ENCODE measurements at places on chromosomes 11 and 22.
A peak's percentile ranks its signal among the peaks of the same experiment; 100 is the strongest.

GRCh38 chr22:44670220-44670988 is 31.6 kb upstream of the PRR5 start:
- ATAC-seq = no peak

- ATAC-seq = no peak
These were observed 937.6 kb downstream of the BRD1 start for GRCh38 chr22:48889887-48890692.

DNA sequence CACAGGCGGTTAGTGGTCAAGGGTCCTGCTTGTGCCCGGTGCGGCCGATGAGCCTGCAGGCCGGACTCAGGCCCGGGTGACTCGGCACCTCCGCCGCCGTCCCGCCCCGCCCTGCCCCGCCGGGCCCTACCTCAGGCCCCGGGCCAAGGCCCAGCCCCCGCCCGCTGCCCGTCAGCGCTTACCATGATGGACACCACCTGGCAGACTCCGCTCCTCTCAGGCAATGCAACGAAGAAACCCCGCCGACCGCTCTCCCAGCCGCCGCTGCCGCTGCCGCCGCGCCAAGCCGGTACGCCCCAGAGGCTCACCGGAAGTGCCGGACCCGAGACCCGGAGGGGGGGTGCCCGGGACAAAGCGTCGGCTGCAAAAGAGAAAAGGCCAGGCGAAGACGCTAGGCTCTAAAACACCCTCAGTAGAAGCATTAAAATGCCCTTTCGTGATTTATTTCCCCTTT is at the start of gene UFD1:
UFD1 (minus strand) TSS at position 293 of the 454 bp plus-strand sequence; CDS start at position 185, 108 bp downstream.
- peak; percentile 81 for ATAC-seq

DNA sequence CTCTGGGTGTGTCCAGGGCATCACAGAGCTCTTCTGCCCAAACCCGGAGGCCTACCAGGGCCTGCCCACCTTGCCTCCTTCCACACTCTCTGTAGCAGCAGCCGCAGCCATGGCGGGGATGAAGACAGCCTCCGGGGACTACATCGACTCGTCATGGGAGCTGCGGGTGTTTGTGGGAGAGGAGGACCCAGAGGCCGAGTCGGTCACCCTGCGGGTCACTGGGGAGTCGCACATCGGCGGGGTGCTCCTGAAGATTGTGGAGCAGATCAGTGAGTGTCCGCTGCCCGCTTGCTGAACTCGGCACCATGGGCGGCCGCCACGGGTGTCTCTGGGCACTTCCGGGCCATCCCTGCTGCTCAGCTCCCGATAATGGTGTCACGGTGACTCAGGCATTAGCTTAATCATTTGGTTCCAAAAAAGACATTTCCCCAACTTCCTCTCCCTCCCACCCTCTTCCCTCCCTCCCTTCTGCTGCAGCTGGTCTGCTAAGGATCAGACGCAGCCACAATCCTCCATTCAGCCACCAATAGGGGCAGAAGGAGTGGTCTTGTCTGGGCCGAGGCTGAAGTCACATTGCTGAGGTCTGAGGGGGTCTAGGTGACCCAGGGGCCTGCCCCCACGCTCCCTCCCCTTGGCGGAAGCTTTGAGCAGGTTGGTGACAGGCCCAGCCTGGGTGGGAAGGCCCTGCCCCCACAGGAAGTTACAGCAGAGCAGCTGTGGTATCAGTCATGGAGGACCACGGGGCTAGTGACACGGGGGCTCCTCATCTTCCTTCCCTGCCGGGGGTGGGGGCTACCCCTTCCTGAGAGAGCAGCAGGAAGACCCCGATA is 950 bp downstream of the FERMT3 start:
- ATAC-seq = peak; percentile 86

GRCh38 chr11:75597636-75598035 is 35.6 kb downstream of the SERPINH1 start:
- no peak for ATAC-seq

DNA sequence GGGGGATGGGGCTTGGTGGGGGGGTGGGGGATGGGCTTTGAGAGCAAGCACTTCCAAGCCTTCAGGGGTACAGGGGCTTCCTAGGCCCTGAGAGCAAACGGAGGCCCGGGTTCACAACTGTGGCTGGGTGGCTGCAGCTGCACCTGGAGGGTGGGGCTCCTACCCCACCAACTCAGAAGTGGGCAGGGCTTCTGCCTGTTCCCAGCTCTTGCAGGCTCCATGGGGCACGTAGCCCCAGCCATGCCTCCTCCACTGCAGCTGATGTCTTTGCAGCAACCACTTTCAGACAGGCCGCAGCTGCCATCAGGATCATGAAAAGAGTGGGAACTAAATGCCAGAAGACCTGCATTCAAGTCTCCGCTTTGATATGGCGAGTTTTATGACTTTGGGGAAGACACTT is 464.3 kb downstream of the NELL1 start:
- ATAC-seq = no peak

DNA sequence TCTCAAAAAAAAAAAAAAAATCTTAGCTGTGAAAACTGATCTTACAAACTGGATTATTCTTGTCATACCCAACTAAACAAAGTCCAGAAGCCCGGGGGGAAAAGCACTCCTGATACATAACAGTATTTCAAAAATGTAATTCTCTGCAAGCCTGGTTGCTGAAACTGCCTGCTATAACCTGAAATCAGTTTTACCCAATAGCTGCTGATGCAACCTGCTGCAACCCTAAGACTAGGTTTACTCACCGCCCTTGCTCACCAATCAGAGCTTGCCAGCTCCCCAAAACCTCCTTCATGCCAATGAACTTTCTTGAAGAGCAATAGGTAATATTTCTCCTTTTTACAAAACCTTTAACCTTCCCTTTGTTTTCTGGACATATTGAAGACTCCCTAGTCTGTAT is 12.4 kb downstream of the FGF19 start:
- no peak for ATAC-seq

DNA sequence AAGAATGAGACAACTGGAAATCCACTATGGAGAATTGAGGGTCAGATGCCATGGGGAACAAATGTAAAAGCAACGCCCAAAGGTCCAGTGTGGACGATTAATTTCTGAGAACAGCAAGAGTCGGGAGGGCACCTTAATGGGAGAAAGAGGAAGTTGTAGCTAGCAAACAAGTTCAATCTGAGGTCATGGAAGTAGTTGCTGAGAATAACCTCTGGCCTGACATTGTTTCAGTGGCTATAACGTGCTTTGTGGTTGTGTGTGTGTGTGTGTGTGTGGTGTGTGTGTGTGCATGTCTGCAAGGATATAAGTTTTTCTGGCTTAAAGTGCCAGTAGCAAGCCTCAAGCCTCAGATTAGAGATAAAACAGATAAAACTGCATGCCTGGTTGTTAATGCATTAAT is 1630.1 kb upstream of the TENM4 start:
- no peak for ATAC-seq

DNA sequence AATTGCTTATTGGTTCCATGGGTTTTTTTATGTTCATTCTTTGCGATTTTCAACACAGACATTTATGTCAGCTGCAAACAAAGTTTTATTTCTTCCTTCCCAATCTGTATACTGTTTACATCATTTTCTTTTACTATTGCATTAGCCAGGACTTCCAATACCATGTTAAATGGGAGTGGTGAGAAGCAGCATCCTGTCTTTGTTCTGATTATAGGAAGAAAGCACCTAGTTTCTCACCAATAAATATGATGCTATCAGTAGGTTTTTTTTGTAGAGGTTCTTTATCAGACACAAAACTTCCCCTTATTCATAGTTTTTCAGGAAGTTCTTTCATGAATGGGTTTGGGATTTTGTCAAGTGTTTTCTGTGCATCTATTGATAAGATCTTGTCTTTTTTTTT is 28.0 kb upstream of the OR8B8 start:
- ATAC-seq = no peak

- ATAC-seq = no peak
These were observed 2.4 kb upstream of the ARSA start for GRCh38 chr22:50630376-50630775.

DNA sequence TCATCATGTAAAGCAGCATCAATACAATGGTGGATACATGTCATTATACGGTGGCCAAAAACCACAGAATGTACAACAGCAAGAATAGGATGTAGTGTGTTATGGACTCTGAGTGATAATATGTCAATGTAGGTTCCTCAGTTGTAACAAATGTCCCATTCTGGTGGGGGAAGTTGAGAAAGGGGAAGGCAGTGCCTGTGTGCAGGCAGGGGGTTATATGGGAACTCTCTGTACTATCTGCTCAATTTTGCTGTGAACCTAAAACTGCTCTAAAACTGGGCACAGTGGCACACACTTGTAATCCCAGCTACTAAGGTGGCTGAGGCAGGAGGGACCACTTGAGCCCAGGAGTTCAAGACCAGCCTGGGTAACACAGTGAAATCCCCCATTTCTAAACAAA is 5.9 kb downstream of the CHKA start:
- no peak for ATAC-seq

DNA sequence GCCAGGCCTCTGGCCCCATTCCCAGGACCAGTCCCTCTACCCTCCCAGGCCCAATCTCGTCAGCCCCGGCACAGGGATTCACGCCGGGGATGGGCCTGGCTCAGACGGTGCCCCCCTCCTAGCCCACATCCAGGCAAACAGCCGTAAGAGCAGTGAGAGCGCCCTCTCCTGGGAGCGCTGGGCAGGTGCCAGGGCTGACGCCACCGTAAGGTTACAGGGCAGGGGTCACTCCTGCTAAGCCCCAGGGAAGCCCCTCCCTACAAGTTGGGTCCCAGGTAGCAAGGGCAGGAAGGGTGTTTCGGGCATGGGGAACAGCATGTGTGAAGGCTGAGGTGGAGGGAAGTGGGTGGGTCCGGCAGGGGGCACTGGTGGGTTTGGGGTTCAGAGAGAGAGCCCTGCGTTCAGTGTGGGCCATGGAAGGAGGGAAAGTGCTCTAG is 19.2 kb upstream of the PPARA start:
- ATAC-seq = no peak

DNA sequence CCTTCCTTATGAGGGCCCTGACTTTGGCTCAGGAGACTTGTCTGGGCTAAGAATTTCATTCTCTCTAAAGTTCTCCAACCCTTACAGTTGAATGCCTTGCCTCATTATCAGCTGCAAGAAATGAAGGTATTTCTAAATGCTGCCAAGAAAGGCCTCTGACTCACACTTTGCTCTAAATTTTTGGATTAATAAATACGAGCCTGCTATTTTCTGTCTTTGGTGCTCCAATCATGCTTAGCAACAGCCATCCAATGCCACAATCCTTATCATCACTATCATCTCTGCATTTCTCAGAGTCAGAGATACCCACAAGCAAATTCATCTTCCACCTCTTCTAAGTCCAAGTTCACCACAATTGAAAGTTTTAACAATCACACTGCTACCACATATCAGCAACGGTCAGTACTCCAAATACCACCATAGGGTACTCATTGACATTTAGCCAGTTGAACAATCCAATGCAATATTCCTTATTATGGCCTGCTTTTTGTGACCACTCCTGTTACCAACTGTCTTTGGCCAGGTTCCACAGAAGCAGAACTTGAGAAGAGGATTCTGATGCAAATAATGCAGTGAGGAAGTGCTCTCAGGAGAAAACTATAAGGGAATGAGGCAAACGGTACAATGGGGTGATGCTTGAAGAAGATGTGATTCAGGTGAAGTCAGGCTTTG is 5.7 kb downstream of the PATE2 start:
- no peak for ATAC-seq

DNA sequence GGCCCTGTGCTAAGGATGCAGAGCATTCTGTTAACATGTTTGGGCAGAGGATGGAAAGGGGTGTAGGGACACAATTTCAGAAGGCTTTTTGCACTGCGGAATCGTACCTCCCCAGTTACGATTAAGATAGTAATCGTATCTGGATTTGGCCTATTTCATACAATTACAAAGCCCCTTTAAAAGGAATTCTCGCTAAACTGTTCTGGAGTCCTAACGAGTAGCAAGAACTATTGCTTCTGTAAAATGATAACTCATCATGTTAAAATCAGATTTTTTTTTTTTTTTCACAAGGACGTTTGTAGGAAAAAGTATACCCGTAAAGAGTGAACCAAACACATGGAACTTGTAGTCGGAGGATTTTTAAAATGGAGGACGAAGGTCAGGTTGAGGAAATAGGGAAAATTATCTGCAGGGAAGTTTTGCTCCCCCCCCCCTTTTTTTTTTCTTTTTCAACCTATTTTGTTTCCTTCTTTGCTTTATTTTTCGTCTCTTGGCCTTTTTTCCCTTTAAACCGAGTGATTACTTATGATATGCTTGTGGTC is 934 bp downstream of the HSD17B12 start:
- no peak for ATAC-seq

DNA sequence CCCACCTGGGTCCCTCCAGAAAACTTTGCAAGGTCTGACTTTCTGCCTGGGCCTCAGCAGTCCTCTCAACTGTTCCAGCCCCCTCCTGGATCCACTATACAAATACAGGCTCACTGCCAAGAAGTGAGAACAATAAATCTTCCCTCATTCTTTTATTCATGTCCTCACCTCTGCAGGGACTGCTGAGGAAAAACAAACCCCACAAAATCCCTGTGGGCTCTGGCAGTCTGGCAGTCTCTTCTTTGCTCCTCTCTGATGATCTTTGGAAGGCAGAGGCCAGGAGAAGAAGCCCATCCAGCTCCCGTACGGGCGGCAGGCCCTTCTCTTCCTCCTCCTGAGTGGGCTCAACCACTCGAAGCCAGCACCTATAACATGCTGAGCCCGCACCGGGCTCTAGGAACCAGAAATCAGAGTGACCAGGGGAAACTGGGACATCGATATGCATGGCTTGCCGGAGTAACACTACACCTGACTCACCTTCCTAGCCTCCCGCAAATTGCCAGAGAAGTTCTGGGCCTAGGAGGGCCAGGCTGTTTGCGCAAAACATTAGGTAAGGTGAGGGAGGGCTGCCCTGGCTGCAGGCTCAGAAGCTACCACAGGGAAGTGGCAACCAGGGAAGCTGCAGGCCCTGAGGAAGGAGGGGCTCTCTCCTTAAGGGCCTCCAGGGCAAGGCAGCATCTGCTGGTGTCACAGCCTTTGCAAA is 24.2 kb downstream of the TMPRSS5 start:
- no peak for ATAC-seq

DNA sequence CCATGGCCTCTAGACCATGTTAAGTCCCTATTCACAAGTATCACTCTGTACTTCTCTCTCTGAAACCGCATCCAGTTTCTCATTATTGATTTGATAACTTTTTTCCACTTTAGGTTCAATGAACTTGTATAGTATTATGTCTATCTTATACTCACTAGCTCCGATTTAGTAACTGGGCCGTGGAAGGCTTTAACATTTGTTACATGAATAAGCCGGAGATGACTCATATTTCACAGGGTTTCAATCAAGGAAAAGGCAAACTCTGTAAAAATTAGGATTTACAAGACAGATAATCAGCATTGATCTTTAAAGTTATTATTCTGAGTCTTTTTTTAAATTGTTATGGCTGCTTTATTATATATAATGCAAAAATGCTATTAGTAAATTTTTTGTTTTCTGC is 662.2 kb upstream of the CNTN5 start:
- ATAC-seq = no peak

DNA sequence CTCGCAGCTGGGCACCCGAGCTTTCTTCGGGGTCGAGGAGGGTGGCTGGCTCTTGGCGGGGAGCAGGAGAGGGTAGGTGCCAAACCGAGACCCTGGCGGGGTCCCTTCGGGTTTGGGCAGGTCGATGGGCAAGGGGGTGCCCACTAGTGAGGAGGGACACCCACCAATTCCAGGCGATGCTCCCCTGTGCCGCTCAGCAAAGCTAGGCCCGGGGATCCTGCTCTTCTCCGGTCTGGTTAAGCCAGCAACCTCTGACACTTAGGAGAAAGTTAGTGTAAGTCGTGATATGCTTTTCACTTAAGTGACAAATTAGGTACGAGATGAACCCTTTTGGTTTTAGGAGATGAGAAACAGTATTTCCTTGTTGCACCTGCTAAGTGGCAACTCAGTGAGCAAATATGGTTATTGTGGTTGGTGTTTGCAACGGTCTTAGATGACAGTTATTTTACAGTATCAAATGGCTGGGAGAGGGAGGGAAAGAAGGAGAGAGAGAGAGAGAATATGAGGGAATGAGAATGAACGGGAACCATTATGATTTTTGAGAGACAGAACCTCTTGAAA is 565 bp downstream of the NUCB2 start:
- ATAC-seq = peak; percentile 14
